Muscle of arm (tissue), 14 donors: ENCODE measurements at places on chromosomes 1 and 21.

GRCh38 chr1:238346340-238346739 is 455.6 kb upstream of the ZP4 start:
- no peak for DNase-seq

- DNase-seq, result no peak
Observed at GRCh38 chr1:67948151-67949080, 102.0 kb downstream of the DIRAS3 start.

- DNase-seq, result no peak
Observed at GRCh38 chr1:22636927-22637326, 499 bp downstream of the C1QA start.

DNA sequence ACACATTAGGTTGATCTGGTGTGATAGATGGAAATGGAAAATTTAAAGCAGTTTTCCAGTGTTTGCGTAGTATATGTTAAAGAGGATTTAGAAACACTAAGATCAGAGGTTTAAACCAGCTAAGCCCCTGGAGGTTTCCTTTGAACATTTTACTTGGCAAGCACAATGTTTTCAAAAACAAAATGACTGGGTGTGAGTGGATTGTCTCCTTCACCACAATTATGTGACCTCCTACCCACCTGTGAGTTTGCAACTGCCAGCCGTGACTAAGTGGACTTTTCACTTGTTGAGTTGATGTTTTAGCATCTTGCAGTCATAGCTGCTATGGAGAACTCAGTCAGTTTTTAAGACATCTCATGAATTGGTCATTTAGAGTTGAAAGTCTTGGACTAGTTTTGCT is 4.7 kb downstream of the CCDC190 start:
- DNase-seq, result no peak

- DNase-seq, result no peak
Observed at GRCh38 chr1:242546849-242547729, 22.6 kb upstream of the PLD5 start.

GRCh38 chr1:40636777-40637176 is 28.7 kb downstream of the RIMS3 start:
- DNase-seq, result no peak

GRCh38 chr1:27616441-27616840 is 12.5 kb upstream of the AHDC1 start:
- DNase-seq, result no peak

DNA sequence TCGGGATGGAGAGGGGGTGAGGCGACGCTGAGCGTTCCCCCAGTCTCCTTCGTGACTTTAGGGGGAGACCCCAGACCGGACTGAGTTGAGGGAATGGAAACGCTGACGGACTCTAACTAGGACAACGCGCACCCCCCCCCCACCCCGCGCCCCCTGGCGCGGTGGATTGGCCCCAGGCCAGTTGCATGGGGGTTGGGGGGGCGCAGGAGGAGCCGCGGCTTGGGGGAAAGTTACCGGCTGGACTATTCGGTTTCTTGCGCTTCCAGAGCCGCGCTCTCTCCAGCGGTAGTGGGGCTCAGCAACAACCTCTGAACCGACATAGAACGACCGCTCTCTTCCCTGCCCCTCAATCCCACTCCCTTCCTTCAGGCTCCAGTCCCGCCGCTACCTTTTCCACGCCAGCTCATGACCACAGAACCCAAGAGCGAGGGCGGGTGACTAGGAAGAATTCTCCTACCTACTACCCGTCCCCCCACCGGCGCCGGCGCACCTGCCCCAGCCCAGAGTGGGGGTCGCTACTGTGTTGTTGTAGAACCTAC is 694 bp downstream of the ZBTB7B start:
- peak; percentile 57 for DNase-seq

GRCh38 chr1:164754088-164754600 is 195.2 kb downstream of the PBX1 start:
- no peak for DNase-seq

DNA sequence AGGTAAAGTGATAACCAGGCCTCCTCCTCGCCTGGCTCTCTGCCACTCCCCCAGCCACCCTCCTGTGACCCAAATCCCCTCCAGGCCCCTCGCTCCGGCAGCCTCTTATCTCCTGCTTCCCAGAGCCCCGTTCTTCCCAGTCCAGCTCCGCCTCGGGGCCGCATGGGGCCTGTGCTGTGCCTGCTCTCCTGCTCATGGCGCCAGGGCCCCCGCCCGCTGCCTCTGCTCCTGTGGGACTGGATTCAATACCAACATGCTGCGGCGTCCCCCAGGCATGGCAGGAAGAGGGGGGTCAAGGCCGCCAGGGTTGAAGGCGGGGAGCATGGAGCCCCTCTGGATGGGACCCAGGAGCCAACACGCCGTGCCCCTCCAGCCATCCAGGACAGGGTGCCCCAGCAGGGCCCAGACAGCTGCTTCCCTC is 213.0 kb upstream of the VAMP3 start:
- no peak for DNase-seq

DNA sequence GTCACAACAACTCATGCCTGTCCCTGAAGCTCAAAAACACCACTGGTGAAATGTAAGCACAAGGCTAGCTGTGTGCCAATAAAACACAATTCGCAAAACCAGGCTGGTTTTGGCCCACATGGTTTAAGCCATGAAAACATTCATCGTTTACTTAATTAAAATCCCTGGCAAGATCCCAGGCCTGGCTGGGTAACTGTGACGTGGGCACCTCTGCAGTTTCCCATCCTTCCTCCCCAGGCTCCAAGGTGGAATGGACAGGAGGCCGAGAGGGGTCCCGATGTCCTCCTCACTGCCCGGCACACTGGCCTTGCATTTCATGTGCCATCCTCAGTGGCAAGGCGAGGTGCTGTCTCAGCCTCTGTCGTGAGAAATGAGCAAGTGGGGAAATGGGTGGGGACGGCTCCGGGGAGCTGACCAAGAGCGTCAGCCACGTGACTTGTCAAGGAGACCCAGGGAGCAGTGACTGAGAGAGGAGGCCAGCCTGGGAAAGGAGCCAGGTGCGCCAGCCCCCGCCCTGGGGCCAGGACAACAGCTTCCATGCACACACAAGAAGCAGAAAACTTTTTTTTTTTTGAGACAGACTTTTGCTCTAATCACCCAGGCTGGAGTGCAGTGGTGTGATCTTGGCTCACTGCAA is 153.1 kb upstream of the RAB4A start:
- DNase-seq, result no peak

DNA sequence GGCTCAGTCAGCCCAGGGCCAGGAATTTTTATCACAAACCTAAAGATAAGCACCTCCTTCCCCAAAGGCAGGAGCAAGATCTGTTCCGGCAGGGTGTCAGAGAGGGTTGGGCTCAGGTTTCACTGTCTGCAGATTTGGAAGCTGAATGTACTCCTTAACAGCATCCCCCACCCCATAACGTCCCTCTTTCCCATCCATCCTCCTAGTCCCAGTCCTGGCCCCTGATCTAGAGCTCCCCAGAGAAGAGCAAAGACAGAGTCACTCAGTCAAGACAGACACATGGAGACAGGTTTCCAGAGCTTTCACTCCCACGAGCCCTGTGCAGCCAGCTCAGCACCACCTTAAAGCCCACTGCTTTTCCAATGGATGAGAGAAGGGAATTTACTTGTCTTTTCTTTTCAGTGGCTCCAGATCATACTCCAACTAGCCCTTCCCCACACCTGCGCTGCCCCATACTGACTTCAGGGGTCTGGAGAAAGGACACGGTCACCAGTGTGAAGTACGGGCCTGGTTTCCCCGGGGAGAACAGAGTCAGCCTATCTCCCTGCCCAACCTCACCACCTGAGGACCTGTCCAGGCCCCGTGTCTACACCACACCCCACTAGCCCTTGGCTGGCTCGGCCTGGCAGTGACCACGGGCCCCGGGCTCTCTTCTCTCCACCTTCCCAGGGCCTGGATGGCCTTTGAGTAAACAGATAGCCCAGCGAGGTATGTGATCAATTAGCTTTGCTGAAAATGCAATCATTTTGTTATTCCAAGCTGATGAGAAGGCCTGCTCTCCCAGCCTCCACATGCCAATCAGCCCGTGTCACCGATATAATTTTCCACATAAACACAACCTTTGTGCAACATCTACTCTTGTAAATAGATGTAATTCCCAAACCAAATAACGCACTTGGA is 249.1 kb downstream of the FOXD2 start:
- no peak for DNase-seq

- DNase-seq, result no peak
Observed at GRCh38 chr1:15402809-15403450, 6.8 kb upstream of the EFHD2 start.

DNA sequence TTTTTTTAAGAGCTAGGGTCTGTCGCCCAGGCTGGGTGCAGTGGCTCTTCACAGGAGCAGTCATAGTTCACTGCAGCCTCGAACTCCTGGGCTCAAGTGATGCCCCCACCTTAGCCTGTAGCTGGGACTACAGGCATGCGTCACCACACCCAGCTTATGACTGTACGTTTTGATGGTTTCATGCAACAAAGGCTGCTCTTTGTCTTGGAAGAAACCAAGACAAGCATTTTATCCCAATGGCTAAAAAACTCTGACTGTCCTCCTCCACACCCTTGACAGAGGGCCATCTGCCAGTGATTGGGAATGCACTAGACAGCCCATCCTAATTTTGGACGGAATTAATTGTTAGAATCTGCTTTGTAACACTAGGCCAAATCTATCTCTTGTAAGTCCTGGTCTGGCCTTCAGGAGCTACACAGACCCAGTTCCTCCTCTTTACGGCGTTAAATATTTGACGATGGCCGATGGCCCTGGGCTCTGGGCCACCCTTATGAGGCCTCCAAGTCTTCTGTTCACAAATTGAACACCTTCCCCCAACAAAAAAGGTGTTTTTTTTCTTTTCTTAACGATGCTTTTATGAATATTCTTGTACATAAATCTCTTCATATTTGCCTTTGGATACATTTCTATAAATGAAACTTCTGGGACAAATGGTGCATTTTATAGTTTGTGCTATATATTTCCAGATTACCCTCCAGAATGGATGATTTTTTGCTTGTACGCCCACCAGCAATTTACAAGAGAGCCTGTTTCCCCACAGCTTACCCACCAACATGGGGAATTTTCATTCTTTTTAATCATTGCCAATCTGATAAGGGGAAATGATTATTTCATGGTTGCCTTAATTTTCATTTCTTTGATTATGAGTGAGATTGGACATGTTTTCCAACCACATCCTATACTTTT is 104.8 kb upstream of the SLC25A33 start:
- no peak for DNase-seq

DNA sequence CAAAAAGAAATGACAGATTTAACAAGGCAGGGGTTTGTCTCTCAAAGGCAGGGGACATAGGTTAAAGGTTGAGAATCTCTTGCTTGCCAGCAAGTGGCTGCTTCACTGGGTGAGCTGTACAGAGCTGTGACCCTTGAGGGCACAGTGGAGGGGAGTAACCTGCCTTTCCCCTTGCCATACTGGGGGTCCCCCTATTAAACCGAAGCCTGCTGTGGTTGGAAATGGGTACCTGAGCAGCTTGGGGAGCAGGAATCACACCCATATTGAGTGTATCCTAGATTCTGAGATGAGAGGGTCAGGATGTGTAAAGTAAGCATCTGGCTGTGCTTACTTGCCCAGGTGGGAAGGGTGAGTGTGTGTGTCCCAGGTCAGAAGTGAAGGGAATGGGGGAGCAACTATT is 31.8 kb downstream of the WNT4 start:
- DNase-seq, result no peak

DNA sequence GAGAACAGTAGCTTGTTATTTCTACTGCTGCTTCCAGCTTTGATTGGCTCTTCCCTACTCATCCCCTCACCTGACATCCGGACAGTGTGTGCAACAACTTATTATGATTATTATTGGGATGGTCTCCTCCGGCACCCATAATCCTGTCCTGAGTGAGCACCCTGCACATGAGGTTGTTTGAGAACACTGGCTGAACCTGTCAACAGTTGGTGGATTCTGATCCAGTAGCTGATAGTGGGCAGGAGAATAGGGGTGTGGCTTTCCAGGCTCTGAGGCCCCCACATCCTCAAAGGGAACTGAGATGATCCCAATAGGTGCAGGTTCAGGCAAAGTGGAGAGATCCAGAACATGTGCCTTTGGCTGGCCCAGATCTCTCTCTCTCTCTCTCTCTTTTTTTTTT is 60.5 kb downstream of the RUNX1 start:
- DNase-seq, result no peak

DNA sequence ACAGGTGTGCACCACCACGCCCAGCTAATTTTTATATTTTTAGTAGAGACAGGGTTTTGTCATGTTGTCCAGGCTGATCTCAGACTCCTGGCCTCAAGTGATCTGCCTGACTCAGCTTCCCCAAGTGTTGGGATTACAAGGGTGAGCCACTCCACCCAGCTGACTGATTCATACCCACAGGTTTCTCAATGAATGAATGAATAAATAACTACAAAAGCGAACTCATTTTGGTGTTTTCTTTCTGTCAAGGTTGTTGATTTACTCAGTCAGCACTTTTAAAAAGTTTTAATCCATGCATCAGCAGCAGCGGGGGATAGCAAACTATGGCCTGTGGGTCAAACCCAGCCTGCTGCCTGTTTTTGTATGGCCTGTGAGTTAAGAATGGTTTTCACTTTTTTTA is 217.5 kb downstream of the FAF1 start:
- DNase-seq, result no peak

DNA sequence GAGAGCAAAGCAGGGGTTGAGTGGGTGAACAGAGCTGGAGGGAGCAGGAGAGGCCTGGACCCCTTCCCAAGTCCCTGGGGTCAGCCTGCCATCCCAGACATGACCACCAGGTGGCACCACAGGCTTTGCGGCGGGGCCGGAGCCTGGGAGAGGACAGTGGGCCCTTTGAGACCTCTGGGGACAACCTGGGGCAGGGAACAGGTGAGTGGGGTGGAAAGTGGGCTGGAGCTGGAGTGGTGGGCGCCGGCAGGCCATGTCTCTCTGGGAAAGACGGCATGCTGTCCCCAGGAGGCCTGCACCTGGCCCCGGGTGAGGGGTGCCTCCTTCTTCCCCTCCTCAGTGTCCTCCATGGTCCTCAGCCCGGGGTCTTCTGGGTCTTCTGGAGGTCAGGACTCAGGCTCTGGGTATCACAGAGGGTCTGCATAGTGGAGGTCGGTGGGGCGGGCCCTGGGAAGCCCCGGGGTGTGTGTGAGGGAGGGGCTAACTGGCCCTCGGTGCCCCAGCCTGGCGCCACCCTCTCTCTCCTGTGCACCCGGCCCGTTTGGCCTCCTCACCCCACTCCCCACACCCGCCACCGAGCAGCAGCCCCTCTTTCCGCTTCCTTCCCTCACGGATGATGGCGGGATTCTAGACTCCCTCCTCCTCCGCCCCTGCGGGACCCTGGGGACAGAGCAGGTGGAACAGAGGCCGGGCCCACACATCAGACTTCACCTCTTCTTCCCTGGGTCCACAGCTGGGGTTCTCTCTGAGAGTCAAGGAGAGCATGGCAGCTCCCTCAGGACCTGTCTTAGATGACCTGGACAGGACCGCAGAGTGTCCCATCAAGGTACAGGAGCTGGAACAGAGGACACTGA is 28.5 kb upstream of the PKP1 start:
- peak; percentile 47 for DNase-seq

- DNase-seq, result peak; percentile 68
Observed at GRCh38 chr1:227357171-227357926, 39.1 kb upstream of the CDC42BPA start.

- DNase-seq, result no peak
Observed at GRCh38 chr21:31340942-31341487, 3.0 kb downstream of the TIAM1 start.
